ENCODE measurements at places on chromosomes 5 and 9. TPM values are rescaled to one million over a fixed set of nuclear protein-coding genes. Genes with fewer than 3 reads are reported as not detected.

Gene CCDC180
- total RNA-seq = 5.8 TPM

Gene IARS1
- 120 TPM for total RNA-seq

Gene PROB1
- 4.3 TPM for total RNA-seq

Gene SAXO1
- 0.42 TPM for total RNA-seq

Gene SUSD3
- total RNA-seq = 70.4 TPM

Gene UBE2QL1
- total RNA-seq = not detected

Gene LPCAT1
- 70.8 TPM for total RNA-seq

Gene PRRX2
- not detected for total RNA-seq

Gene IL7R
- total RNA-seq = 738 TPM

- H3K27me3 ChIP-seq = no peaks in the 10 kb centered on the region
- peak overlapping the region; percentile 90 for H3K27ac ChIP-seq
- peaks cover 5% of the 10 kb centered on the region for H3K36me3 ChIP-seq
- H3K4me3 ChIP-seq = peak overlapping the region; percentile 90
- no peak for DNase-seq
These were observed 557 bp upstream of the PHF2 start for GRCh38 chr9:93575796-93576257.

GRCh38 chr9:87276851-87277261 is 220.8 kb upstream of the DAPK1 start:
- no peak overlapping the region for H3K27ac ChIP-seq
- H3K4me3 ChIP-seq = no peak overlapping the region
- no peak for DNase-seq
- no peaks in the 10 kb centered on the region for H3K4me1 ChIP-seq
- H3K27me3 ChIP-seq = no peaks in the 10 kb centered on the region

GRCh38 chr9:133811471-133811870 is 73.3 kb upstream of the SARDH start:
- no peaks in the 10 kb centered on the region for H3K27me3 ChIP-seq
- no peaks in the 10 kb centered on the region for H3K36me3 ChIP-seq
- DNase-seq = no peak
- H3K4me3 ChIP-seq = no peak overlapping the region

DNA sequence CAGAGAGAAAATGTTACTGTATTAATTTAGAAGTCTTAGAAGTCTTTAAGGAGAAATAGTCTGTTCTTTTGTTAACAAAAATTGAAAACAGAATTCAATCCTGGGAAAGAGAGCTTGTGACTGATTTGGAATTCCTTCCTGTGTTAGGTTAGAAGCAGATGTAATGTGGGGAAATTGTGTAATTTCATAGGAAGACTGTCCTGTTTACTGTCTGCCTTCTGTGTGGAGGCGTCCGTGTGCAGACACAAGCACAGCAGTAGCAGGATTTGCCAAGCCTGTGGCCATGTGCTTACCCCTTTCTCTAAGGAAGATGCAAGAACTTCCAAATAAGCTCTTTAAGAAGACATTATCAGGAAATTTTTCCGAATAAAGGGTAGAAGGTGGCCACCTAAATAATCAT is 36.7 kb upstream of the F2R start:
- peaks cover 42% of the 10 kb centered on the region for H3K36me3 ChIP-seq
- H3K27ac ChIP-seq = no peak overlapping the region
- H3K27me3 ChIP-seq = no peaks in the 10 kb centered on the region
- H3K4me3 ChIP-seq = no peak overlapping the region

DNA sequence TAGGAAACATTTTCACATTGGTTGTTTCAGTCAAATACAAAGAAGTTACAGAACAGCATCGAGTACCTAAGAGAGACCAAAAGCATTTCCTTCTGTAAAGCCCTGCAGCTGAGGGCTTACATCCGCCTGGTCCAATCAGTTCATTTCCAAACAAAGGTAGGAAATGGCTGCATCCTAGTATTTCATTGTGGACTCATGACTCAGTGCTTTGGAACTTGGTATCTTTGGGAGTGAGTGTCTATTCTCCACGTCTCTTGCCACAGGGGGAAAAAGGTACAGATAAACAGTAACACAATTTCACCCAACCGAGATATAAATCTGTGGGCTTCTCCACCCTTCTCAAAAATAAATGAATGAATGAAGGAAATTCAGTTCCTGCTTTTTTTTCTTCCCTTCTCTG is 75.4 kb downstream of the NFIB start:
- no peak overlapping the region for H3K4me3 ChIP-seq
- peaks cover 2% of the 10 kb centered on the region for H3K27me3 ChIP-seq
- H3K27ac ChIP-seq = no peak overlapping the region
- no peaks in the 10 kb centered on the region for H3K36me3 ChIP-seq

DNA sequence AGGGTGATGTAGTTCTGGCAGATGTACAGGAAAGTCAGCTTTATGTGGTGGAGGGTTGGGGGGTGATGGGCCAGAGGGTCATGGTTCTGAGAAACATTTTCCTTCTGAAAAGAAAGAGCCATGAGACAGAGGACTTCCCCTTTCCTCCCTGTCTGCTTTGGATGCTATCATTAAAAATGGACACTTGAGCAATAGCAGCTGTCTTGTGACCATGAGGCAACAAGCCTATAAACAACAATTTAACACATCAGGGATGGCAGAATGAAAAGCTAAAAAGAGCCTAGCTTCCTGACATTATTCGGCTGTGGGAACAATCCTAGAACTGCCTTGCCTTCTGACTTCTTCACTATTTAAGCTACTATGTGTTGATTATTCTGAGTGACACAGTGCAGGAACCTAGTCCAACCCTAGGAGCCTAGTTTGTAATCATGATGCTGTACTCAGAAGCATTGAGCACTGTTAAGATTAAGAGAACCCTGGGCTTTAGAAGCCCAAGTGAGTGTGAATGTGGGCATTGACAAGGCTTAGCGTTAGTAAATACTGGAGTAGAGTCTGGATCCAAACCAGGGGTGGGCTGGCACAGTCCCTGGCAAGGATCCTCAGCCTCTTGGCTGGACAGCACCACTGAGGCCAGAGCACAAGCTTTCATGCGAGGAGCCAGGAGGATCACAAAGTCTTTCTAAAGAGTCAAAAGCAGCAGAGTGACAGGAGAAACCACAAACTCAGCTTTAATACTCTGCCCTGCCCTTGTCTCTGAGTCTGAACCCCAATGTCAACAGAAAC is 178.5 kb upstream of the EGFLAM start:
- no peak overlapping the region for H3K4me3 ChIP-seq
- no peaks in the 10 kb centered on the region for H3K27me3 ChIP-seq
- H3K4me1 ChIP-seq = no peaks in the 10 kb centered on the region
- H3K36me3 ChIP-seq = no peaks in the 10 kb centered on the region
- no peak for DNase-seq
- H3K27ac ChIP-seq = no peak overlapping the region

- no peak for DNase-seq
- H3K4me1 ChIP-seq = no peaks in the 10 kb centered on the region
These were observed 1123.8 kb upstream of the CDH6 start for GRCh38 chr5:30069441-30070263.

DNA sequence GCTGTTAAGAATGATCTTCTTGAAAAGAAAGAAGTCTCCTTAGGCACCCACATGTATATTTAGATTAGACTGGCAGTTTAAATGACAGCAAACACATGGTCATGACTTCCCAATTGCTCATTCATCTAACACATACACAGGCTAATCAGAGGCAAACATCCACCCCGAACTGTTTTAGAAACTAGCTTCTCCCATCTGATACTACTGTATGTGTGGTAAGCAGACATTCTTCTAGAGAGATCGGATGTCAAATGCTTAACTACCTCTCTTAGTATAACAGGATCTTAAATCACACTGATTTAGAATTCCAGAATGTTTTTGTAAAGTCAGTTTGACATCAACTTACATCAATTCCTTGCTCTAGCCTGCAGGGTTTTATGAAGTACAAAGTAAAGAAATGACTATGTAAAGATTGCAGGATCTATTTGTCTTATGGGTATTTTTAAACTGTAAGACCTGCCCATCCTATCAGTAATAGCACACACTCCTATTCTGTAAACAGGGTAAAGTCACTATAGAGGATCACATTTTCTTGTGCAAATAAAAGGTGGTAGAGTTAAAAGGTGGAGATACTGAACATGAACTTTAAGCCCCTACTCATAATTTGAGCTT is 239.7 kb downstream of the MLLT3 start:
- H3K4me1 ChIP-seq = peaks cover 38% of the 10 kb centered on the region
- H3K4me3 ChIP-seq = peak overlapping the region; percentile 7
- no peak for DNase-seq
- no peak overlapping the region for H3K27ac ChIP-seq

DNA sequence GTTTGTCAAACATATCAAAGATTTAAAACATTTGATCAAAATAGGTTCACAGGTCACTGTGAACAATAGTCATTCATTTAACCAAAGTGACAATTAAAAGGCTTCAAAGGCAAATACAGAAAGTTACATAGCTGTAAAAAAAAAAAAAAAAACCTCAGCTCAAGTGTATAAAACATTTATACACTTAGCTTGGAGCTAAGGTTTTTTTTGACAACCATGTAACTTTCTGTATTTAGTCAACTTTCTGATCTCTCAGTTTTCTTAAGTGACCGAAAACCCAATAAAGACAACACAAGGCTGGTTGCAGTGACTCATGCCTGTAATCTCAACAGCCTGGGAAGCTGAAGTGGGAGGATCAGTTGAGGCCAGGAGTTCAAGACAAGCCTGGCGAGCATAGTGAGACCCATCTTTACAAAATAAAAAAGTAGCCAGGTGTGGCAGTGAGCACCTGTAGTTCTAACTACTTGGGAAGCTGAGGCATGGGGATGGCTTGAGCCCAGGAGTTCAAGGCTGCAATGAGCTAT is 16.4 kb upstream of the UBTD2 start:
- H3K27me3 ChIP-seq = peaks cover 13% of the 10 kb centered on the region
- H3K4me1 ChIP-seq = no peaks in the 10 kb centered on the region
- DNase-seq = no peak
- no peaks in the 10 kb centered on the region for H3K36me3 ChIP-seq
- no peak overlapping the region for H3K27ac ChIP-seq

DNA sequence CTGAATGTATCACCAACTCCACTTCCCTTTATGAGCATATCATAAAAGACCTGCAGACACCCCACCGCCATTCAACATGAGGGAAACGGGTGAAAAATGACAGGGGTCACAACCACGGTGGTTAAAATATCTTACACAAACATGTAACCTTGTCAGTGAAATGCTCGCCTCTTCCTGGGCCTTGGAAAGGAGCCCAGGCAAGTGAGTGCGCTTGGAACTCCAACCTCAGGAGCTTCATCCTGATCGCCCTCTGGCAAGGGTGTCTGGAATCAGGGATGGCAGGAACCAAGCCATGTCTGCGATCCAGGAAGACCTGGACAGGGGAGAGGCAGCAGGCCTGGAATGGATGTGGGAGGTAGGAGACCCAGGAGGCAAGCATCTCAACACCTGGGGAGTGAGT is 282.7 kb downstream of the GAS1 start:
- no peaks in the 10 kb centered on the region for H3K36me3 ChIP-seq
- no peak overlapping the region for H3K4me3 ChIP-seq
- no peak overlapping the region for H3K27ac ChIP-seq
- peaks cover 7% of the 10 kb centered on the region for H3K4me1 ChIP-seq
- DNase-seq = no peak

- no peak overlapping the region for H3K4me3 ChIP-seq
- H3K36me3 ChIP-seq = peaks cover 22% of the 10 kb centered on the region
- no peaks in the 10 kb centered on the region for H3K4me1 ChIP-seq
- no peaks in the 10 kb centered on the region for H3K27me3 ChIP-seq
- DNase-seq = no peak
These were observed 67.4 kb downstream of the KLF9 start for GRCh38 chr9:70347046-70347445.

DNA sequence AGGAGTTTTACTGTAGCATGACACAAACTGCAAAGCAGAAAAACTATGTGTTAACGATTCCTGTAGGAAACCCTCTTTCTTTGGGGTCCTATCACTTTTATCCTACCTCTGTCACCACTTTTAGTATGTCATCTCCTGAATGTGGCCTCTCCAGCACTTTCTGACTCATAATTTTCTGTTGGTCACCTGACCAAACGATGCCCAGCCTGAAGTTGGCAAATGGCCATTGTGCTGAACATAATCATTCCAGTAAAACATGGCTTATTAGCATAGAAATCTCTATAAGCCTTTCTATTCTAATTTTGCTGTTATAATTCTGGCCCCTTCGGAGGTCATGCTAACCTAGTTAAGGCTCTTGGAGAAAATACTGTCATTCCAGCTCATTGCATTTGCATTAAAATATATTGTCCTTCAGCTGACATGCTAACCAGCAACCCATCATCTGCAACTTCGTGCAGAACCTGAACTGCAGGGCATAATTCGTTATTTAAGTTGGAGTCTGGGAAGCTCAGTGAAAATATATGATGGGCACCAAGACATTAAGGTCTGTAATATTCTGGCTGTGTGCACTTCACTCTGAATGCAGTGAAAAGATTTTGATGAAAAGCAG is 140.3 kb downstream of the NMUR2 start:
- no peak overlapping the region for H3K4me3 ChIP-seq
- no peak for DNase-seq
- no peaks in the 10 kb centered on the region for H3K27me3 ChIP-seq
- H3K27ac ChIP-seq = no peak overlapping the region

DNA sequence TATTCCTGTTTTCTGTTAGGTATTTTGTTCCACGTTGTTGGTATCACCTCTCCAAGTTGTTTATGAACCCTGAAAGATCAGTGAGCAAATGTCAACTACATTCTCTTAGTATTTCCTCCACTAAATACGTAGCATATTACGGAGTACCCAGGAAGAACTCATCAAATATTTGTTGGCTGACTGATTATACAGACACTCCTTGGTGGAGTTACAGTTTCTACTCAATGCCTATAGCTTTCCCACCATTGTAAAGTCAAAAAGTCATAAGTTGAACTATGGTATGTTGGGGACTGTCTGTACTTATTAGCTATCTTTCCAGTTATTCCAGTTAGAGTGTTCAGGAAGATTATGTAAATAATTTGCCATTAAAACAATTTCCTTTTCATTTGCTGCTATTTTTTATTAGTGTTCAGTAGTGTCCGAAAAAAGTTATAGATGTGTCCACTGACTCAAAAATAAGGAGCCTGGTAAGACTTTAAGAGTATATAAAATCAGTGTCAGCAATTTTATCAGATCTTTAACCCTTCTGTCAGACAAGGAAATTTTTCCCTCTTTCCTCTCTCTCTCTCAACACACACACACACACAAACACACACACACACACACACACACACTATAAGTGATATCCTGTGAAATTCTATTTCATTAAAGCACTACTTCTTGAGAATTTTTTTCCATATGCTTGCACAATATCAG is 6.8 kb upstream of the APBA1 start:
- no peak for DNase-seq
- peaks cover 19% of the 10 kb centered on the region for H3K27me3 ChIP-seq
- H3K4me1 ChIP-seq = no peaks in the 10 kb centered on the region
- H3K36me3 ChIP-seq = no peaks in the 10 kb centered on the region

GRCh38 chr5:130017173-130017572 is 112.9 kb downstream of the CHSY3 start:
- DNase-seq = no peak
- H3K36me3 ChIP-seq = no peaks in the 10 kb centered on the region
- H3K4me3 ChIP-seq = no peak overlapping the region
- no peaks in the 10 kb centered on the region for H3K4me1 ChIP-seq
- H3K27ac ChIP-seq = no peak overlapping the region

GRCh38 chr9:79165020-79165780 is 406.6 kb upstream of the TLE4 start:
- no peak overlapping the region for H3K27ac ChIP-seq
- peaks cover 5% of the 10 kb centered on the region for H3K4me1 ChIP-seq
- no peak for DNase-seq
